ENCODE measurements at places on chromosomes 6 and 20.

- peak; percentile 49 for DNase-seq
Observed at GRCh38 chr6:141326426-141326825, 806.3 kb upstream of the GJE1 start.

GRCh38 chr6:109696355-109696754 is 5.3 kb downstream of the FIG4 start:
- DNase-seq, result no peak

GRCh38 chr20:44805979-44806620 is 4.2 kb downstream of the RIMS4 start:
- DNase-seq, result no peak

GRCh38 chr6:37702314-37702713 is 4.6 kb upstream of the MDGA1 start:
- DNase-seq, result no peak

DNA sequence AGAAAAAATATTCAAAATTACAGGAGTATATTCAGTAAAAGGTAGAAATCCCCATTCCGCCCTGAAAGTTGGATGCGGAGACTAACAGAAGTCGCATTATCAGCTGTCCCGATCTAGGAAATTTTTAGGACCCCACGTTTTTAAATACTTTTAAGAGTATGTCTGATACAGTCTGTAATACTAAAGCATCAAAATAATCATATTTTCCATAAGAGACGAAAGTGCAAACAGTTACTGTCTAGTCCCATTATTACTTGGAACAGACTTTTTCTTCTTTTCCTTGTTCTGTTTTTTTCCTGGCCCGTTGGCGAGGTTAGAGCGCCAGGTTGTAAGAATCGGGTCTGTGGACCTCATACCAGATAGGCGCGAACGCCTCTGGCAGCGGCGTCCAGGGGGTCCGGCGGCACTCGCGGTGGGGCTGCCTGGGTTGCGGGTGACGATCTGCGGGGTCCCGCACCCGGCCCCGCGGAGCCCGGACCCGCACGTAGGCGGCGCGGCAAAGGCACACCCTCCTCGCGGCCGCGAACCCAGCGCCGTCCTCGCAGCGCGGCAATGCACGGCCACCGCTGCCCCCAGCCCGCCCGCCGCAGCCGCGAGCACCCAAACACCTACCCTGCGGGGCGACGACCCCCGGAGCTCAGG is 460 bp downstream of the PLAGL1 start:
- no peak for DNase-seq

DNA sequence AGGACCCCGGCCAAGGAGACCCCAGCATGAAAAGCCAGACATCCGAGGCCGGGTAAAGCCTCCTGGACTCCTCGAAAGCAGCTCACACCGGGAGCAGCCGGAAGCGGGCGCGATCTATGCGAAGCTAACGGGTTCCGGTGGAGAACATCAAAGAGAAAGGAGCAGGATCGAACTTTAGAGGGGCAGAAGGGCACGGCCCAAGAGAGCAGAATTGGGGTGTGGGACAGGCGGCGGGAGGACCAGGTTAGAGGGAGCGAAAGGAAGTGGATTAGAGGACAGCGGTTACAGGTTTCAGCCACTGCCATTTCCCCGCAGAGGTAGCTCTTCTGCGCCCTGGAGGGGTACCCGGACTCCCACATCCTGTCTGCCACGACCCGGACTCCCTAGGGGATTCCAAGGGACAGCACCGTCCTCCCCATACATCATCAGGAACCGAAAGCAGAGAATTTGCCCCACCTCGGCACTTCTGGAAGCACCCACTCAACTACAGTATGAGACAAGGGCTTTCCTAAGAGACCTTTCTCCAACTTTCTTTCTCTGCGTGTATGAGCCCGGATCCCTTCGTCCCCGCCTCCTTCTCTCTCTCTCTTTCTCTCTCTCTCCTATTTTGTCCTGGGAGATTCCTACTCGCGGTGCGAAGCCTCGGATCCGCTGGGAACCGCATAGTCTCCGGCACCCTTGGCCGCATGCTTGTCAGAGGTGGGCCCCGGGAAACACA is 507 bp upstream of the VGLL2 start:
- no peak for DNase-seq

DNA sequence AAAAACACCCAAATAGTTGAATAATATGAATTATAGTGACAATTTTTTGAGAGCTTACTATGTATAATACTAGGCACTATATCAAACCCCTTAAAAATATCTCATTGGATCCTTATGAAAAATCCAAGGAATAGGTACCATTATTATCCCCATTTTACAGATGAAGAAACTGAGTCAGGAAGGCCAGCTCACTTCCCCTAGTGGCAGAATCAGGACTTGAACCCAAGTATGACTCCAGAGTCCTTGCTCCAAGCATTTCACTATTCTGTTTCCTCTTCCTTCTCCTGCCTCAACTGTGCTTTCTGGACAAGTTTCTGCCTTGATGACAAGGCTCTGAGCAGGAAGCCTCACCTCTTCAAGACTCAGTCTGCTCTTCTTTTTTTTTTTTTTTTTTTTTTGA is 10.8 kb upstream of the PARD6B start:
- DNase-seq, result no peak

- no peak for DNase-seq
Observed at GRCh38 chr20:17971300-17972013, 2.6 kb downstream of the MGME1 start.

GRCh38 chr20:14986026-14986655 is 648.7 kb upstream of the FLRT3 start:
- DNase-seq, result no peak

DNA sequence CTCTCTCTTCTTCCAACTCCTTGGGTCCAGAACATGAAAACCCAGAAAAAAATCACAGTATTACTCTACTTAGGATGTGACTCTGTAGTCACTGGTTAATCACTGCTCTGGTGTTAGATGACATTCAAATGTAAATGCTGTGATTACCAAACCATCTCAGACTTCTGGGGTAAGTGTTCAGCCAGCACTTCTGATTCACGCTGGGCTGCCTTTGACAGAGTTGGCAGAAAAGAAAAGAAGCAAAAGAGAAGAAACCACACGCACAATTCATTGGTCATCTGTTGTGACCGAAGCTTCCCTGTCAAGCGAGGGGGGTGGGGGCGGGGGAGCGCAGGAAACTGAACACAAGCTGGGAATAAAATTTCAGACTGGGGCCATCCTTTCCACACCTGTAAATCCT is 82.7 kb downstream of the PSMG4 start:
- DNase-seq, result no peak

DNA sequence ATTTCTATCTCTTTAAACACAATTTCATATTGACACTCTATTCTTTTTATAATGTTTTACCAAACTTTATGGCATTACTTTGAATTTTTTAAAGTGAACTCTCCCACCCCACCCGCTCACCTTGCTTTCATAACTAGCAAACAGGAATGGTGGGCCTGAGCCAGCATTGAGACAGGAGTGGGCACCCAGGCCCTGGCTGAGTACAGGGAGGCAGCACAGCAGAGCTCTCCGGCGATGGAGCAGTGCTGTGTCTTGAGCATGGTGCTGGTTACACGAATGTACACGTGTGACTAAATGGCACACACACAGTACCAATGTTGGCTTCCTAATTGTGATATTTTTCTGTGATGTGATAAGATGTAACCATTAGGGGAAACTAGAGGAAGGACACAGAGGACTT is 4.5 kb downstream of the CST11 start:
- no peak for DNase-seq

GRCh38 chr6:140772576-140772975 is 1360.1 kb upstream of the GJE1 start:
- DNase-seq, result no peak

DNA sequence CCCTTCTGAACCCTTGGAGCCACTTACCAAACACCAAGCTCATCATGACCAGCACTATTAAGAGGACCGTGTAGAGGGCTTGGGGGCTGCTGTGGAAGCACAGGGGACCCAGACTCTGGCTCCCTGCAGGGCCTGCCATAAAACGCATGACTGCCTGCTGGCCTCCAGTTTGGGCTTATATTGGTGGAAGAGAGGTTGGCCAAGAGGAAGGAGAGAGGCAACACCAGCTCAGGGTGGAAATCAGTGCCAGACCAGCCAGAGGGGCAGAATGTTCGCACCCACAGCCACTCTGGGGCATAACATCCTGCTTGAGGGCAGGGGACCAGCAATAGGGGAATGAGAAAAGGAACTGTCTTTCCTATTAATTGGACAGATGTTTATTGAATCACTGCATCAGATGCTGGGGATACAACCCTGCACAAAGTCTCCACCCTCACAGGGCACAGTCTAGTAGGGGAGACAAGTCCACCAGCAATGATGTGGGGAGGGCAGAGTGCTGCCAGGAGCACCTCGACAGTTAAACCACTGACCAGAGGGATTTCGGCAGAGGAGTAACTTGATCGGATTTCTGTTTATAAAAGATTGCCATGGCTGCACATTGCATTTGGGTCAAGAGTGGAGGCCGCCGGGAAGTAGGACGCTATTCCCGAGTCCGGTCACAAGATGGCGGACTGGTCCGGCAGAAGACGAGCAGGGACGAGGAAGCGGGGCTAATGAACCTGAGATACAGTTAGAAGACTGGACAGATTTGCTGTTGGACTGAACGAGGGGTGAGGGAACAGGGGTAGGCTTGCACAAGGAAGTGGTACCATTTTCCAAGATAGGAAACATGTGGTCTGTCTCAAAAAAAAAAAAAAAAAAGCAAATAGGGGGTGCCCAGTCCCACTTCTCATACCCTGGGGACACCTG is at the start of gene LY6G5C:
LY6G5C (minus strand) TSS at position 842 of the 909 bp plus-strand sequence; CDS start at position 148, 694 bp downstream.
- peak; percentile 75 for DNase-seq

- DNase-seq, result no peak
Observed at GRCh38 chr6:62978920-62979319, 232.3 kb upstream of the FKBP1C start.

DNA sequence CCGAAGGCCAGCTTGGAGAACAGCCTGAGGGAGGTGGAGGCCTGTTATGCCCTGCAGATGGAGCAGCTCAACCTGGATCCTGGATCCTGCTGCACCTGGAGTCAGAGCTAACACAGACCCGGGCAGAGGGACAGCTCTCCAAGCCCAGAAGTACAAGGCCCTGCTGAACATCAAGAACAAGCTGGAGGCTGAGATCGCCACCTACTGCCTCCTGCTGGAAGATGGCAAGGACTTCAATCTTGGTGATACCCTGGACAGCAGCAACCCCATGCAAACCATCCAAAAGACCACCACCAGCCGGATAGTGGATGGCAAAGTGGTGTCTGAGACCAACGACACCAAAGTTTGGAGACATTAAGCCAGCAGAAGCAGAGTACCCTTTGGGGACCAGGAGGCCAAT is 223.5 kb upstream of the ID4 start:
- no peak for DNase-seq

GRCh38 chr6:121791396-121792315 is 356.2 kb downstream of the GJA1 start:
- DNase-seq, result no peak

DNA sequence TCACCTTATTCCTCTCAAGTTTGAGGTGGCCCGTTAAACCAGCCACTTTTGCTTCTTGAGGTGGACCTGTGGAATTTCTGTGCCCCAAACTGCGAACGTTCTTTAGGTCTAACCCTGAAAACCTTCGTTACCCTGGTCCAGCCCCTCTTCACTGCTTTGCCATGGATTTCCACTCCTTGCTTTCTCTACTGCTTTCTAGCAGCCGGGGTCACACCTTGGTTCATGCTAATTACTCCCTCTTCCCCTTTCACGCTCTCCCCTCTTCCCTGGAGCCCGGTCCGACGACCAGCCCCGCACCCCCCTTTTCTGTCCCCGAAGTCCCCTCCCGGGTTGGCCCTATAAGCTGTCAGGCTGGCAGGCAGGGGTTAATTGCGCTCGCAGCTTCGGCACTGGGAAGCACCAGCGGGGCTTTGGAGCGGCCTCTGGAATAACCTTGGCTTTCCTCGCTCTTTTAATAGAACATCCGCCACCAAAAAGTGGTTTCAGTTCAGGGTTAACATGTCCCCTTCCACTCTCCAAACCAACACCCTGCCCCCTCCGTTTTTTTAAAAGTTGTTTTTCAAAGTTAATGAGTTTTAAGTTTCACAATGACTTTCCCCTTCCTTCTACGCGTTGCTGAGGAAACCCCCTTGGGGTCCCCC is 1.4 kb upstream of the HIVEP1 start:
- peak; percentile 65 for DNase-seq

- no peak for DNase-seq
Observed at GRCh38 chr20:34220561-34220960, 20.7 kb upstream of the ASIP start.

DNA sequence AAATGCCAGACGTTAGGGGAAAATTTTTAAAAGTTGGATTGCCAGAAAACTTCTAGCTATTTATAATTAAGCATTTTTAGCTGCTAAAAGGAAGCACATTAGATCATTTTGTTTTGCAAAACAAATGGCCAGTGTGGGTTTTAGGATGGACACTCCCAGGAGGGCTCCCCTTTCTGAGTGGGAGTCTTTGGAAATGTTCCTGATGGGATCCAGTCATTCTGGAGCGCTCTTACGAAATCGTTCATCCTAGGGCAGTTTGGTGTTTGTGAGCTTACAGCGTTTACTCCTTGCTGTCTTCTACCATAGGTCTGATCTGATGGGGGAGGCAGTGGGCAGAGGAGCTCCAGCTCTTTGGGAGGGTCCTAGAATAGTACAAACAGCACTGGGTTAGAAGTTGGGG is 14.7 kb downstream of the GNAS start:
- DNase-seq, result no peak

DNA sequence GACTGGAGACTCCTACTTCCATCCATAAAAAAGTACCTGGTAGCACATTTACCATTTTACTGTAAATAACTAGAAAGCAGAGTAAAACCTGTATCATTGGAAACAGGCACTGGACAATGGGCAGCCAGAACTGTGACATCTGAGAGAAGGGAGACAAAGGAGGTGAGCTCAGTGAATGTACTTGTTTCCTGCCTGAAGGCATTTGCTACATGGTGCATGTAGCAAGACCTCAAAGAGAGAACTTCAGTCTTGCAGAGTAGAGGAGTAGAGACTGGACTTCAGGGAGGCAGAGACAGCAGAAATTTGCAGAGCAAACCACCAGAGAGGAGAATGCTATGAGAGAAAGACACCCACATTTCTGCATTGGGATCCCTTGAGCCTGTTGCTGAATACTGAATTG is 171.0 kb upstream of the CCN2 start:
- no peak for DNase-seq

DNA sequence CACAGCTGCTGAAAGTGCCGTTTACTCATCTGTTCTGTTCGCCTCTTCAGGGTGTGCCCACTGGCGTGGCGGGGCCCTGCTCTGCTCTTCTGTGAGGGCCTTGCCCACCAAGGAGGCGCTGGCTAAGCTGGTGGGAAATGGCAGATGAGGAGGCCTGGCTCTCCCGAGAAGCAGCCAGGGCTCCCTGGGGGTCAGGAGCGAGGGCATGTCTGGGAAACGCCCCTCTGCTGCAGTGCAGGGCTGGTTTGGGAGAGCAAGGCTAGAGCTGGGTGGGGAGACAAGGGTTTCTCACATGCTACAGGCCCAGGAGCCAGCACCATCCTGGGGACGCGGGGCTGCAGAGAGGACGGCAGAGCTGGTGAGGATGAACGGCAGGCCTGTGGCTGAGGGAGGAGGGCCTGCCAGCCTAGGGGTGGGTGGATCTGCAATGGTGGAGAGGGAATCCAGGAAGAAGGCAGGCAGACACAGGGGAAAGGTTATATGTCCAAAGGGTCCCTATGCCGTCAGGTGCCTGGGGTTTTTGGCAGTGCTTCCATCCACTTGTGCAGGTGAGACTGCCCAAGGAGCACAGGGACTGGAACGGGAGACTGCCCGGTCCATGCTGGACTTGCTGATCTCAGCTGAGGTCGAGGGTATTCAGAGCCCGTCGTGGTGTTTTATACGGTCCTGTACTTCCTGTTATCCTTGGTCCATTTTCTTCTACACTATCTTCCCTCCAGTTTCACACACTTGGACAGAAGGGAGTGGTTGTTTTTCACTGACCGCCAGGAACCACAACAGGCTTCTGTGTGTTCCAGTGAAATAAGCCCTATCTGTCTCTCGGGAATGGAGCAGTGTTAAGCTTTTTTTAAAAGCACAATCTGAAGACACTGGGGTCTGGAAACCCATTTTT is 119.2 kb downstream of the SYCP2 start:
- no peak for DNase-seq
